ENCODE measurements at places on chromosomes 6 and 20.

DNA sequence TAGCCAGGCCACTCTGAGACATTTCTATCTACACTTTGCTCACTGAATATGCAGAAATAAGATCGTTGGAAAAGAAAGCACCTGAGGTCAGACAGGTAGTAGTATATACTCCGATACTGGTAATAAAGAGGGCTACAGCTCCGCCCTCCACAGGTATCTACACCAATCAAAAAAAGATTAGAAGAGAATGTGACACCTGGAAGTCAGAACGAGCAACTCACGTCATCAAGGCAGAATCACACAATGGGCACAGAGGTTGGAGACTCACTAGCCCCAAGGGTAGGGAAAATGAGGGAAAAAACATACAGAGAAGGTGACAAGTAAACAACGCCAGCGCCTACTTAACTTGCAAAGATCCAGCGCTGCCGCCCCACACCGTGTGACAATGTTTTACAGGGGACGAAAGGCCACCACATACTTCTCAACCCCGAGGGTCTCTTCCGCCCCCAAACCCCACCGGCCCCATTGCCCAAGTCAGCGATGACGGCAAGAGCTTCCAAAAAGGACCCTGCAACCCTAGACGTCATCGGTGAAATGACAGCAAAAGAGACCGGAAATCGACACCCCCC lies 653 bp downstream of the LMBRD1 start:
- DNase-seq = peak; percentile 21

DNA sequence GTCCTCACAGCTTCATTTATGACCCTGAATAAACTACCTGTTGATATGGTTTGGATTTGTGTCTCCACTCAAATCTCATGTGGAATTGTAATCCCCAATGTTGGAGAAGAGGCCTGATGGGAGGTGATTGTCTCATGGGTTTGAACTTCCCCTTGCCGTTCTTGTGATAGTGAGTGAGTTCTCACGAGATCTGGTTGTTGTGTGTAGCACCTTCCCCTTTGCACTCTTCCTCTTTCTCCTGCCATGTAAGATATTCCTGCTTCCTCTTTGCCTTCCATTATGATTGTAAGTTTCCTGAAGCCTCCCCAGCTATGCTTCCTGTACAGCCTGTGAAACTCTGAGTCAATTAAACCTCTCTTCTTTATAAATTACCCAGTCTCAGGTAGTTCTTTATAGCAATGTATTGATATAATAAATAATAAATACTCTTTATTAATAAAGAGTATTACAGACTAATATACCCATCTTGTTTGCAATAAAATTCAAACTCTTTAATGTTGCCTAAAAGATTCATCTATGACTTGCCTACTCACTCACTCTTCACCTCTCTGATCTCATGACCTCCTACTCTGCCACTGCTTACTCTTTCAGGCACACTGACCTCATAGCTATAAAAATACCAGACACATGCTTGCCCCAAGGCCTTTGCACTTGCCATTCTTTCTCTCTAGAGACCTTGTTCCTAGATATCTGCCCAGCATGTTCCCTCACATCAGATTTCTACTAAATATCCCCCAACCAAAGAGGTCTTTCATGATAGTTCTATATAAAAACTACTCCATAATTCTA lies 256.4 kb upstream of the MARCKS start:
- no peak for DNase-seq

GRCh38 chr6:10587656-10588406 lies 66.7 kb downstream of the GCNT2 start:
- no peak for DNase-seq

DNA sequence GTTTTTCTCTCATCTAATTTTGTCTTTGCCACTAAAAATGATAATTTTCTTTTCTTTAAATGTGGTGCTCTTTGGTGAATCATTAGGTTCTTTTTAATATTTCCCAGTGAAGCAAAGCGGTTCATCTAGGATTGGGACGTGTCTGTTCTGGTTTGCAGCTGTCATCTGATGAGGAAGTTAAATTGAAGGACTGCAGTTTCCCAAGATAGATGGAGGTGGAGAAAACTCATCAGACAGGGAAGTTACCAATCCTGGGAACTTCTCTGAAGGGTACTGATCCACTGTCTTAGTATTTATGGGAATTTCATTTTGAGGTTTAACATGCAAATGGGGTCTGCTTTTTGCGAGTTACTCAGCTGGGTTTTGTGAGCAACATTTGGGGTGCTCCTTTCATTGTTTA lies 2.4 kb upstream of the AARS2 start:
- no peak for DNase-seq

GRCh38 chr20:44581515-44581914 lies 864 bp upstream of the PKIG start:
- DNase-seq = no peak

All from mesothelial cell of epicardium (in vitro differentiated cells).